ENCODE measurements at places on chromosomes 4 and X.
A peak's percentile ranks its signal among the peaks of the same experiment; 100 is the strongest.

GRCh38 chr4:25760518-25761157, 102.2 kb downstream of the SEL1L3 start:
- no peak for DNase-seq

- no peak for DNase-seq
These were observed 98.1 kb downstream of the MMRN1 start for GRCh38 chr4:89992744-89993143.

DNA sequence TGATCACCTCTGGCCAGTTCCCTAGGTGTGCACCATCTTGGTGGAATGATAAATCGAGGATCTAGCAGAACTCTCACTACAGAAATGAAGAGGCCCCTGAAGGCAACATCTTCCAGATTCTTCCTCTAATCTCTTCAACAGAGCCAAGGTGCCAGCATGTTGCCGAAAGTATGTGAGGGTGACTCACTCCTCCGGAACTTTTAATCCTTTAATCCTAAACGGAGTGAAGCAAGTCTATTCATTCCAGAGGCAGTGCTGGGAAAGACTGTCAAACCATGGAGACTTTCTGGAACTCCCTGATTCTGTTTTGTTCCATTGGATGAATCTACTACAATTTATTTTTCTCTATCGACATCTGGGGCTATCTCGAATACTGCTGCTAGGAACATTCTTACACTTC, 68.7 kb downstream of the SUPT20HL2 start:
- no peak for DNase-seq

GRCh38 chr4:167578906-167579305, 344.6 kb upstream of the SPOCK3 start:
- DNase-seq, result no peak

DNA sequence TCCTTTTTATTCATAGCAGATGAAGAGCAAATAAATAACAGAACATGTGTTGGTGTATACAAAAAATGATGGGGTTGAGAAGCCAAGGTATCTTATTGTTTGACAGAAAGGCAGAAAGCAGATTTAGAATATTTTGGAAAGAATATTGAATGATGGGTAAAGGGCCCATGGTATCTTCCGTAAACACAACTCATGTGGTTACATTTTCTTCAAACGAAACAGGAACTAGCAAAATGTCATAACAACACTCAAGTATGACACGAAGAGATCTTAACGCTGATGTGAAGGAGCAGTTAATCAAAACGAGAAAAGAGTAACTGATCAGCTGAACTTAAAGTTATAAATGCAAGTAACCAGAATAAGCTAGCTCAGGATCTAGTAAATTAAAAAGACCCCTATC, 195.7 kb upstream of the GK2 start:
- DNase-seq, result no peak

- DNase-seq, result no peak
These were observed 6.6 kb upstream of the PPM1K start for GRCh38 chr4:88291003-88291402.

GRCh38 chr4:165668694-165669093, 204.3 kb upstream of the TLL1 start:
- DNase-seq, result no peak

DNA sequence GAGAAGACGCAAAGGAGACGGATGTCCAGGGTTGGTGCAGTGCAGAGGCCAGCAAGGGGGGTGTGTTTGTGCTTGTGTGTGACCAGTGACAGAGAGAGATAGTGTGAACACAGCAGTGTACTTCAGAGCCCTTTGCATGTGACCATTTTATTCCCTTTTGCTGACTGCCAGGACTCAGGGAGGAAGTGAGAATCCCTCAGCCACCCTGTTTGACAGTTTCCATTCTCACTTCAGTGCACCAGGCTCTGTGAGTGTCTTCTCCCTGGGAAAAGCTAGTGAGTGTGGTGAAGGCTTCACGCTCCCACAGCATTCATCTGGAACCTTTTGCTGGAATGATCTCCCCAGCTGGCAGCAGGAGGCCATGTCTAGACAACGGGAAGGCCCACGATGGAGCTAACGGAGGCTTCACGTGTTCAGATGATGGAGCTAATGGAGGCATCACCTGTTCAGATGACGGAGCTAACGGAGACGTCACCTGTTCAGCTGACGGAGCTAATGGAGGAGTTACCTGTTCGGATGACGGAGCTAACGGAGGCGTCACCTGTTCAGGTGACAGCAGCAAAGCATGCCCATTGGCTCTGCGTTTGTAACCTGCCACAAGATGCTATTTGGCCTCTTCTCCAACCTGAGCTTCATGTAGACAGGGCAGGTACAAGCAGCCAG, 195.4 kb downstream of the AFAP1 start:
- no peak for DNase-seq

- no peak for DNase-seq
These were observed 91.0 kb upstream of the MAPK10 start for GRCh38 chr4:86450861-86451260.

DNA sequence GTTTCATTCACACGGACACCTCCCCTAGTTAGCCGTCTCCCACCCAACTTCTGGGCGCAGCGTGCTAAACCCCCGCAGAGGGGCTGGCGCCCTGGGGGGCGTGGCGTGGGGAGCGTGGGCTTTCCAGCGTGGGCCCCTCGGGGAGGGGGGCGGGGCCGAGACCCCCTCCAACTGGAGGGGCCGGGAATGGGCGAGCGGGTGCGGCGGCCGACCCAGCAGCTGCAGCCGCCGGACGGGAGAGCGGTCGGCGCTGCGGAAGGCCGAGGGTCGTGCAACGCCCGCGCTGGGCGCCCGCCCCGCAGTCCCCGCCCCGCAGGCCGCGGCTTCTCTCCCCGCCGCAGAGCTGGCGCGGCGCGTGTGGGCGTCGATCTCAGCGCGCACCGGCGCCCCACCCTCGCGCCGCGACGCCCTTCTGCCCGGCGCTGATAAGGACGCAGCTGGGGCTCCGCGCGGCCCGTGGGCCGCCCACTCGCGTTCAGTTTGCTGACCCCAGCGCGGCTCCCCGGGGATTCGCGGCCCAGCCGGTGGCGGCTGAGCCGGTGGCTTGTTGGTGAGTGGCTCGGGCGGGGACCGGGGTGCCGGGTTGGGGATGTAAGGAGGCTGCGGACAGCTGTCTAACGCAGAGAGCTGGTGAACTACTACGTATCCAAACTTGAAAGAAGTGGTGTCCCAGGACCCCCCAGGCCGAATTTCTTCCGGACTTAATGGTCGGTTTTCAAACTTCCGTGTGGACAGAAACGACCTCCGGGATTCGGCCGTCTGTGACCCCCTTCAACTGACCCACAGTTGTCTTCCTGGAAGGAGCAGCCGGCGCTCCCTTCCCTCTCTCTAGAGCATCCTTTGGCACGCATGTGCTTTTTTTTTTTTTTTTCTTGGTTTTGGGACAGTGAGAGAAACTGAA, 1.5 kb downstream of the FHDC1 start:
- DNase-seq, result no peak

DNA sequence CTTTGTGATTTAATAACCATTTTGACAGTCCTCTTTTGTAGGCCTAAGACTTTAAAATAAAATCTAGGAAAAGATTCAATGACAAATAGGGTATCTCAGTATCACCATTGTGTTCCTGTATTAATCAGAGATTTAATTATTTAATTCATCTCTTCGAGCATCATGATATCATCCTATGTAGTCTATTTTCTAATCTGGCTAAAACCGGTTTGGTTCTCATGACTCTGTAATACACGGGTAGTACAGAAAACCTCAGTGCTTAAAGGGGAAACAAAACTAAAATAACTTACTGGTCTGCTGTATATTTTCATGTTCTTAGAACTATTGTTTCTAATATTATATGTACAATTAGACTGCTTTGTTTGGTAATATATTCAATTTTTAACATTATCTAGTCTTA, 23.7 kb upstream of the FBXW7 start:
- DNase-seq, result no peak

DNA sequence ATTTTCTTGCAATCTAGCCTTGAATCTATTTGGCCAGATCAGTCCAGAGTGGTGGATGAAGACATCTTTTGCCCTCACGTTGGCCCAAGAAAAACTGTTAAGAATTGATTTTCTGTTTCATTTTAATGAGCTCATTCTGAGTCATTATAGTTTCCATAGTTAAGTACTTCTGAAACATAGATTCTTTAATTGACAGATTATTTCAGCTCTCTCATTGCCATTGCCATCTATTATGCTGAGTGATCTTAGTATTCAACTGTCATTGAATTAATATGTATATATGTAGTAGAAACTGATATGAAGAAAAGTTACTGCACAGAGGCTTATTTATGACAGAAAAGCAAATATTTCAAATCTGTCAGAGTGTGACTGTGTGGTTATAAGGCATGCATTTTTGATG, 45.5 kb upstream of the PPP1R2C start:
- no peak for DNase-seq

GRCh38 chr4:108172231-108172752, 3.6 kb upstream of the LEF1 start:
- no peak for DNase-seq

DNA sequence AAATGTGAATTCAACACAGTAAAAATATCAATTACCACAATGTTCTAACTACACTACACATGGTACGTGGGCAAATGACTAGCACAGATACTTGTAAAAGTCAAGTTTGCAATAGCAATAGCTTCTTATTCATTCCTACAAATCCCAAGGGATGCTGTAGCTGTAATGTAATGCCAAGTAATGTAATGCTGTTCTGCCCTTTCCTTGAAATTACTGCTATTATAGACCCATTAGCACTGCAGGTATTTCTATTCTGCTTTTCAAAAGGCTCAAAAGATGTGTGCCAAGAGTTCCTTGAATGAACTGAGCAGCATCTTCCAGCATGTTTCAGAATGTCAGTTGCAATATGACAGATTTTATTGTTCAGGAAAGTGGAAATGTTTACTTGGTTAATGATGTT, 129.9 kb upstream of the BANK1 start:
- DNase-seq, result no peak

DNA sequence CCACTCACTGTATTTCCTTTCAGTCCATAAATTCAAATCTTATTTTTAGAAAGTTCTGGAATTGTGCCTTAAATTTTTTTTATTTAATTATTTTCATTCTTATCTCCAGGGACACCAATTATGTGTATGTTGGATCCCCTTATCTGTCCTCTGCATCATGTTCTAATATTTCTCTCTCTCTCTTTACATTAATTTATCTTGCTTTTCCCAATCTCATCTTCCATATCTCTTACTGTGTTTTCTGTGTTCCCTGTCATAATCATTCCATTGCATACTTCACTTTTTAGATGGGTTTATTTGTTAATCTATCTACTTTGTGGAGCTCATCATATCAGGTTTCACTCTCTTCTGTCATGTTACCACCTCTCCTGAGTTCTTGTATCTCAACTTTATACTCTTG, 37.4 kb downstream of the PPP2R2C start:
- DNase-seq, result no peak

DNA sequence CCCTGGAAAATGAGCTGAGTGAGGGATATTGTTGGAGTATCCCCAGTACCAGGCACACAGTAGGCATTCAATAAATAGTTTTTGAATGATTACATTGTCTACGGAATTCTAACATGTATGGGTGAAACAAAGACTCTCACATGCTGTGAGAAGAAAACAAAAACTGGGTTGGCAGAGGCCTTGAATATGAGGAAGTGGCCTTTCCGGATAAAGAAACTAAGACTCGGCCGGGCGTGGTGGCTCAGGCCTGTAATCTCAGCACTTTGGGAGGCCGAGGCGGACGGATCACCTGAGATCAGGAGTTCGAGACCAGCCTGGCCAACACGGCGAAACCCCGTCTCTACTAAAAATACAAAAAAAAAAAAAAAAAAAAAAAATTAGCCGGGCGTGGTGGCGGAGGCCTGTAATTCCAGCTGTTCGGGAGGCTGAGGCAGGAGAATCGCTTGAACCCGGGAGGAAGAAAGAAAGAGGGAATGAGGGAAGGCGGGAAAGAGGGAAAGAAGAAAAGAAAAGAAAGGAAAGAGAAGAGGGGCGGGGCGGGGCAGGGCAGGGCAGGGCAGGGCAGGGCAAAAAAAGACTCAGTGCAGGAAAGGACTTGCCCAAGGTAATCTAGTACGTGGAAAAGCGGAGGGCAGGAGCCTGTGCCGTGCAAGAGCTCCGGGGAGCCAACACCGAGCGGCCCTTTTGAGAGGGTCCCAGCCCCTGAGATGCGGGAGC, 689 bp upstream of the TMA16 start:
- DNase-seq, result no peak

GRCh38 chr4:56698329-56698728, 17.2 kb upstream of the HOPX start:
- DNase-seq, result peak; percentile 8

- DNase-seq, result no peak
These were observed 4.8 kb downstream of the PDGFC start for GRCh38 chr4:156966836-156967235.

GRCh38 chr4:26133840-26134239, 187.0 kb upstream of the RBPJ start:
- no peak for DNase-seq

DNA sequence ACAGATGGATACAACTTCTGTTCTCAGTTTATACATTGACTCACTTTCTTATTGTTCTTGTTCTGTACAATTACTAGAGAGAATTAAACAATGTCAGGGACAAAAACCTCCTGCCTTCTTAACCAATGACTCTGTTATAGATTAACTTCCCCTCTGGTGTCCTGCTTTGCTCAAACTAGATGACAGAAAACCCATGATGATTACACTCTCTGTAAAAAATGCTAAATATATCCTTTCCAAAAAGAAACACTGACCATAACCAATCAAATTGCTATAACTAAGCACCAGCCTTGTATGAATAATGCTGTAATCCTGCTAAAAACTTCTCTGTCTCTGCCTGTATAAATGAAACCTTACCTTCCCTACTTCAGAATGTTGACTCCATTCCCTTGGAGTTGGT, 29.8 kb upstream of the IL13RA2 start:
- DNase-seq, result no peak

- DNase-seq, result no peak
These were observed 751 bp upstream of the RGS12 start for GRCh38 chr4:3291969-3292570.

- DNase-seq, result no peak
These were observed 147.9 kb upstream of the NEIL3 start for GRCh38 chr4:177161781-177162180.

- DNase-seq, result no peak
These were observed 26.8 kb upstream of the HMX1 start for GRCh38 chr4:8898419-8898818.

DNA sequence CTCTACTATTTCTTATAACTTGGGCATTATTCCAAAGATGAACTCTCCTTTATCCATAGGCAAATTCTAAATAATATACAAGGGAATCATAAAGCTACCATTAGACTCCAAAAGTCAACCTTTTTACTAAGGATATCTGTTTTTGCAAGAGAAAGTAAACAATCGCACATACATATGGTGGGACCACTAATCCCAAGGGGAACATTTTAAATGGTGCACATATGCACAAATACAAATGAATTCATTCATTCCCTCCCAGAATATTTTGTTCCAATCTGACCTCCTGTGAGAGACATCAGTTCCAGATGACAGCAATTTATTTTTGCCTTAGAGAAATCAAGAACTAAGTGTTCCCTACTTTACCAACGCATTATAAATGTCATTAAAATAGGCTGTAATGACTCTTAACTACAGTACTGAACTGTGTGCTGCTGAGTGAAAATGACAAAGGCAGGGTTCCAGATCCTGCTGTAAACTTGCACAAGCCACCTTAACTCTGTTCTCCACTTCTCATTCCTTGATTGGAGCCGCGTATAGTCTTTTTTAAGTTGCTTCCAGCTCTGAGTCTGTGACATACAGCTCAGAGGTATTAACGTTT, 2.0 kb downstream of the DHX15 start:
- DNase-seq, result no peak

GRCh38 chr4:7933651-7934510, 5.8 kb downstream of the AFAP1 start:
- DNase-seq, result no peak

- no peak for DNase-seq
These were observed 92.2 kb downstream of the MID1IP1 start for GRCh38 chrX:38893441-38893840.
